ENCODE measurements at places on chromosomes 2 and 18.

DNA sequence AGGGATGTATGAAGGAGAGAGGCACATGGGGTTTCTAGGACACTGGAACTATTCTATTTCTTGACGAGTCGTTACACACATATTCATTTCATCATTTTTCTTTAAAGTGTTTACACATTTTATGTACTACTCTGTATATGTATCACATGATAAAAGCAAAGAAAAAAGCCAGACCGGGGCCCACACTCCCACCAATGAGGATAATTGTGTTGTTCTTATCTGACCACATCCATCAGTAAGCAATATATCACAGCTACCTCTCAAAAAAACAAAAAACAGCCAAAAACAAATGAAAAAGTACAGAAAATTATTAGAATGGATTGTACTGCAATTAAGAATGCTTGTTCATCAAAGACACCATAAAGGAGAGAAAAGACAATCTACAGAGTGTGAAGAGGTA lies 14.2 kb upstream of the CNRIP1 start:
- DNase-seq = no peak

DNA sequence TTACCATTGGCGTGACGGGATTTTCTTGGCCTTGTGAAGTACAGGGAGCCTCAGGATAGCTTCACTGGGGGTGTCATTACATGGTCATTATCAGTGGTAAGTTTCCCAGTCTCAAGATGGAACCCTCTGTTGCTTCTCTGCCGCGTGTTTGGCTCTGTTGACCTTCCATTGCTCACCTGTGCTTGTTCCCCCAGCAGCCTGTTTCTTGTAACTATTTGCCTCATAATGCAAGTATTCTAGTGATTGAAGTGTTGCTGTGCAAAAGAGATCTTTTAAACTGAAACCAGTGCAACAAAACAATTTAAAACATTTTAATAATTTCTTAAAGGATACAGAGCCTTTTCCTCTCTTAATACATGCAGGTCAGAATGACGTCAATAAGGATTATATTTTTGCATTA lies 24.6 kb downstream of the PRKCE start:
- no peak for DNase-seq

DNA sequence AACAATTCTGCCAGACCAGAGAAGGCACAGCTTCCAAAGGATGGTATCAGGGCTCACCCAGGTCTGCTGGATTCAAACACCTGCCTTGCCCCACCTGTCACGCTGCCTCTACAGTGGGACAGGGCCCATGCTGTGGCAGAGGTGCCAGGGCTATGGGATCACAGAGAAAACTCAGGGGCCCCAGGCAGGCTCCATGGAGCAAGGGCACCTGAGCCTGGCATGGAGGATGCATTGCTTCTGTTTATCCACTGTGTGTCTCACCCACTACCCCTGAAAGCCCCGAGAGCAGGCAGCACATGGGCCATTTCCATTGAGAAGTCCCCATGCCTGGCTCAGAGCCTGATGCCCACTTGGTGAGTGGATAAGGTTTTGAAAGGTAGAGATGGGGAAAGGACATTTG lies 76.0 kb downstream of the TNS1 start:
- no peak for DNase-seq

DNA sequence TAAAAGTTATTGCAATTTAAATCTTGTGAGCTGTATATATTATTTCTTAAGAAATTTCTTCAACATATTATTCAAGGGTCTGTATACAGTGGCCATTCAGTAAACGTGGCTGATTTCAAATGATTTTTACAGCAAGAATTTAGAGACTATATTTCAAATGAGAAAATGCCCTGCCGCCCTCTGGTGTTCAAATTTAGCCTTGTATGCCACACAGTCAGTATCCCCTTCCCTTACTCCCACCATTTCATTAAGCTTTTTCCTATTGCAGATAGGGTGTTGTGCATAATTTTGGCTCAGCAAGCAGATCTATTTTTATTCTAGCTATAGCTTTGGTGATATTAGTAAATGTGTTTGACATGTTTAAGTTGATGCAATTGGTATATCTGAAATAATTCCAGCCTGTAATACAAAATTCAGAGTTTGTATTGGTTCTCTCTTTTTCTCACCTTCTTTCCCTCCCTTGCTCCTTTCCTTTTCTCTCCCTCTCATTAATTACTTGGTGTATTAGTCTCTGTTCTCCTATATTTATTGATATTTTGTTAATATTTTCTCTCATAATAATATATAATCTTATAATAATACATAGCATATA lies 22.8 kb upstream of the SCN7A start:
- no peak for DNase-seq

DNA sequence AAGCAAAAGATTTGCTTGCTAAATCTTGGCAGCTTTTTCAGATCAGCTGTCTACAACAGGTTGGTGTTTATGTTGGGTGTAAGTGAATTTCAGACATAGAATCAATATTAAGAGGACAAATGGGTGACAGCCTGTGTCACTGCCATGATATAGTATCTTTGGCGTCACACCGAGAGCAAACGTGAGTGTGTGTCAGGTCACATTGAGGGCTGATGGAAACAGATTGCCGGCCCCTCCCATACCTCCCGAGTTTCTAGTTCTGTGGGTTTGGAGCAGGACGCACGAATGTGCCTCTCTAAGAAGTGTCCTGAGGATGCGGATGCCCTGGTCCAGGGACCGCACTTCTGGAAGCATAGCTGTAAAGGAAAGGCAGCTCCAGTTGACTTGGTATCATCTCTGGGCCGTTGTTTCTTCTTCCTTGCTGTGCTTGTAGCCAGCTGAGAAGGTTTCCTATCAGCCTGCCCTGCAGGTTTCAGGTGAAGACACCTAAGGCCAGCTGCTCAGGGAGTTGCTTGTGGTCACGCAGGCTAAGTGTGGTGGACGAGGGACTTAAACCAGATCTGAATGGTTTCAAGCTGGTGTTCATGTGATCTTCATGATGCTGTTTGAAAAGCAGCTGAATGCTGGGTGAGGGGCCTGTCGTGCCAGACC lies 6.4 kb downstream of the AGAP1 start:
- DNase-seq = no peak

- peak; percentile 84 for DNase-seq
These were observed 2.7 kb downstream of the ZEB2 start for GRCh38 chr2:144516981-144517865.

DNA sequence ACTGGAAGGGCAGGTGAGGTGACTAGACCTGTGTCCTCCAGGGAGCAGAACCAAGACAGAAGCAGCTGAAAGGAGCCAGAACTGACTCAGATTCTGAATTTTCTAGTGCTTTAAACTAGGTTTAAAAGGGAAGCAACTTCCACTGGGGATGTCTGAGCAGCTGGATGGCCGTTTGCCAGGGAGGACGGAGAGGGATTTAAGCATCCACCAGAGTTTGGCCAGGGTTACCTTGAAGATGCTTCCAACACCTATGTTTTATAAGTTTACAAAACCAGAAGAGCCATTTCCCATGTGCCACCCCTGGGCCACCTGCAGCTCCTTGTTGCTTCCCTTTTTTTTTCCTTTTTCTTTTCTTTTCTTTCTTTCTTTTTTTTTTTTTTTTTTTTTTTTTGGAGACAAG lies 48.6 kb upstream of the RBM44 start:
- DNase-seq = no peak

DNA sequence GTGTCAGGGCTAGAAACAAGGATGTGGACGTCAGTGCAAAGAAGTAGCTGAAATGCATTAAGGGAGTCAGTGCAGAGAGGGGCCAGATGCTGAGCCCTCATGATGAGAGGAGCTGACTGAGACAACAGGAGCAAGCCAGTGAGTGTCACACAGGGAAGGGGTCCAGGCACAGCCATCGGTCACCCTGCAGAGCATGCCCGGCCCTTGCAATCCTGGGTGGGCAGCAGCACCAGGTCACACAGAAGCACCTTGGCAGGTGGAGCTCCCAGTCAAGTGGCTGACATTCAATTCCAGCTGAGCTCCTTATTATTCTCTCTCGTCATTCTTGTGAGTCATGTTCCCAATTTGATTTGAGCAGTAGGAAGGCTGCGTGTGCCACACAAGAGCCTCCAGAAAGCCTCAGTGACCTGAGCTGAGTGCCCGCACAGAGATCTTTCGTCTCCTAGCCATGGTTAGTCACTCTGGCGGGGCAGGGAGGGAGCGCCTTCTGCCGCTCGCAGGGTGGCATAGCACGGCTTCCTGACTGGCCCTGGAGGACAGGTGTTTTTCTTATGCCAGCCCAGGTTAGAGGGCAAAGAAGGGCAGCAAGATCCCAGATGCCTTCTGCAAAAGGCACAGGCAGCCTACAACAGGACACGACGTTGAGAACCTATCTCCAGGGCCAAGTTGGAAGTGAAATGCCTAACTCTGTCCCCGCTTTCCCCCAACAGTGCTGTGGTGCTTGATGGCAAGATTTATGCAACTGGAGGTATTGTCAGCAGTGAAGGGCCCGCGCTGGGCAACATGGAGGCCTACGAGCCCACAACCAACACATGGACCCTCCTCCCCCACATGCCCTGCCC lies 220.9 kb downstream of the ATAD2B start:
- DNase-seq = peak; percentile 3

GRCh38 chr18:24080861-24081260 lies 58.0 kb upstream of the CABYR start:
- no peak for DNase-seq

GRCh38 chr18:62590799-62591590 lies 68.2 kb downstream of the ZCCHC2 start:
- no peak for DNase-seq

DNA sequence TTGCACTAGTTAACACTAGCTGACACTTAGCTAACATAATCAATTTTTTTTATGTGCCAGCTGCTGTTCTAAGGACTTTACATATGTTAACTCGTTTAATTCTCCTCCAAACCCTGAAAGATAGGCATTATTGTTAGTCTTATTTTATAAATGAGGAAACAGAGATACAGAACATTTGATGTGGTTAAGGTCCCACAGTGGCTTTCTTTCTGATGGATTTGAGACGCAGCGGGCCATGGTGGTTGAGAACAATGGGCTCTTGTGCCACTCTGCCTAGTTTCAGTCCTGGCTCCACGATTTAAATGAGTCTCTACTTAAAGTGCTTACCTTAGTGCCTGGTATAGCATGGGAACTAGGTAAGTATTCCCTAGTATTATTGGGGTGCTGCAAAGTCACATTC lies 201.9 kb upstream of the SPRED2 start:
- no peak for DNase-seq

- DNase-seq = no peak
These were observed 16.2 kb downstream of the TANC1 start for GRCh38 chr2:158984604-158985135.
